ENCODE measurements at places on chromosomes 2 and 18.

DNA sequence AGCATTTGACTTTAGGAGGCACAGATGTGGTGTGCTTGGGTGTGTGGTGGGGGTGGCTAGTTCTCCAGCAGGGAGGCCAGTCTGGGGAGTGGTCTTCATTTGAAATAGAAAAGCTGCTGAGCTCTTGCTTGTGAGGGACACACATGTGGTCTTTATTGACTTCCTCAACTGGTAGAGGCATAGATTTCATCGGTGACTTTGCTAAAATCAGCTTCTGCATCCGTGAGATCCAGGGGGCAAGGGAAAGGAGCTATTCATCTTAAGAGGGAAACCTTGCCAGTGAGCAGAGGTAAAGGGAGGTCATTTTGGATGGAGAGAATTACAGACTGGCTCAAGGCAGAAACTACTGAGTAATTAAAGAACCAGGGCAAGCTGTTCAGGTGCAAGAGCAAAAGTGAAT is 4.7 kb downstream of the MAPRE3 start:
- DNase-seq, result no peak

GRCh38 chr18:26480897-26481795 is 67.2 kb downstream of the KCTD1 start:
- DNase-seq, result no peak

DNA sequence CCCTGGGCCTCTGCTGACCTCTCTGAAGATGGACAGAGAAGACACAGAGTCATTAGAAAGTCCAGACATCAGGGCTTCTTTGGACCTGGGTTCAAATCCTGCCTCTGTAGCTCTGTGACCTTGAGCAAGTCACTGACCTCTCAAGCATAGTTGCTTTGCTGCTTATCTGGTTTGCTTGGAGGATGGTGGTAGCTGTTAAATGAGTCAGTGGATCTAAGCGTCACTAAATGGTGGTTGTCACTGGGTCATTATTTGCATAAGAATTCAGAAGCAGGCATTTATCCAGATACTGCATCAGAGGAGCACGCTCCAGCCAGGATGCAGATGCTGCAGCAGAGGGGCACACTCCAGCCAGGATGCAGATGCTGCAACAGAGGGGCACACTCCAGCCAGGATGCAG is 229.2 kb downstream of the GLI2 start:
- no peak for DNase-seq

DNA sequence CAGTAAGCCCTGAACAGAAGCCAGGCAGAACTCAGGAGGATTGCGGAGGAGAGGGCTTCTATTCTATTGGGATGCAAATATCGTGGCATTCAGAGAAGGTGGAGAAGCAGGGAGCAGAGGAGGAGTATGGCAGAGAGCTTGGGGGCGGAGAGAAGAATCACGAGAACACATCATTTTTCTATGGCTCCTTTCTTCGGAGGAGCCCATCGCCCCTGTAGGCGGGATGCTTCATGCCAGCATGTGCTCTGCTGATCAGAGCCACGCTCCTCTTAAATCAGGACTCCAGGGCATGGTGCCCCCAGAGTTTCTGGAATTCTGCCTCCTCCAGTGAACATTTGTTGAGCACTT is 71.1 kb downstream of the CIB4 start:
- no peak for DNase-seq

- no peak for DNase-seq
These were observed 70.4 kb downstream of the CWC22 start for GRCh38 chr2:179936654-179937053.

- no peak for DNase-seq
These were observed 176.1 kb downstream of the SH3BP4 start for GRCh38 chr2:235127931-235128330.

GRCh38 chr2:115389898-115390565 is 947.6 kb downstream of the DPP10 start:
- DNase-seq, result peak; percentile 38

DNA sequence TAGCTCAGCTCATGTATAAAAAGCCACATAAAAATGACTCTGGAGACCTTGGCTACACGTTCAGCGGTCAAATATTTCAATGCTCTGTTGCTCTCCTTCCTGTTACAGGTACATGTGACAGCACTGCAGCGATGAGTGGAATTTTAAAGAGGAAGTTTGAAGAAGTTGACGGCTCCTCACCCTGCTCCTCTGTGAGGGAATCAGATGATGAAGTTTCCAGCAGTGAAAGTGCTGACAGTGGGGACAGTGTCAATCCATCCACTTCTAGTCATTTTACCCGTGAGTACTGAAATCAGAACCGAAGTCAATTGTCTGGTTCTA is 125.4 kb downstream of the CSRNP3 start:
- DNase-seq, result no peak

GRCh38 chr2:54629914-54630857 is 93.3 kb upstream of the EML6 start:
- DNase-seq, result no peak

- DNase-seq, result no peak
These were observed 4.7 kb upstream of the NPC1 start for GRCh38 chr18:23591011-23591410.

- DNase-seq, result no peak
These were observed 135.6 kb upstream of the ALKAL2 start for GRCh38 chr2:423479-423878.

DNA sequence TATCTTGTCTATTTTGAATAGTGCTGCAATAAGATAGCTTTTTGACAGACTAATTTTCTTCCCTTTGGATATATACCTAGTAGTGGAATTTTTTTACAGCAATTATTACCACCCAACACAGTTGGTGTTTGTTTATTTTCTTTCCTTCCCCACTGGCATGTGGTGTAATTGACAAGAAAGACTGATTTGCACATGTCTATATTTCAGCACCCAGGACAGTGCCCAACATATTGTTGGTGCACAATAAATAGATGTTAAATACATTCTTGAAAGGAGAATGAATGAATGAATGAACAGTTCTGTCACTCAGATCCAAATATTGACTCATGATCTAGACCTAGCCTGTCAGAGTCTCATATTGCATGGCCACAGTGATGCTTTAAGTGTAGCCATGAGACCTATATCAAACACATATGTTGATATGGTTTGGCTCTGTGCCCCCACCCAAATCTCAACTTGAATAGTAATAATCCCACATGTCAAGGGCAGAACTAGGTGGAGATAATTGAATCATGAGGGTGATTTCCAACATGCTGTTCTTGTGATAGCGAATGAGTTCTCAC is 538.2 kb downstream of the NYAP2 start:
- DNase-seq, result no peak

DNA sequence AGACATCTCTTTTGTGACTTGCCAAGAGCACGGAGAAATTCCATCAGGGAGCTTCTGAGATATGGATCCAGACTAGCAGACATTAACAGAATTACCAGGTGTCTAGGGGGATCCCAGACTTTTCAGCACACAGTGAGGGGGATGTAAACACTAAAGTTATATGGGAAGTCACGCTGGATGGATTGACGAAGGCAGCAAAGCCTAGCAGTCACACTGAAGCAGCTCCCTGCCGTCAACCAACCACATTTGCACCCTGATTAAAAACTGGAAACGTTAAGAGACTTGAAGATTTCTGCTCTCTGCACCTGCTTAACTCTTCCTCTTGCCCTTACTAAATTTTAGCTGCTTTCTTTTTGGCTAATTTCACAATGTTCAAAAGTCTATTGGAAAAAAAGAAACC is 62.5 kb upstream of the BCL2L11 start:
- no peak for DNase-seq

GRCh38 chr18:58015065-58015780 is 28.8 kb upstream of the NEDD4L start:
- no peak for DNase-seq

DNA sequence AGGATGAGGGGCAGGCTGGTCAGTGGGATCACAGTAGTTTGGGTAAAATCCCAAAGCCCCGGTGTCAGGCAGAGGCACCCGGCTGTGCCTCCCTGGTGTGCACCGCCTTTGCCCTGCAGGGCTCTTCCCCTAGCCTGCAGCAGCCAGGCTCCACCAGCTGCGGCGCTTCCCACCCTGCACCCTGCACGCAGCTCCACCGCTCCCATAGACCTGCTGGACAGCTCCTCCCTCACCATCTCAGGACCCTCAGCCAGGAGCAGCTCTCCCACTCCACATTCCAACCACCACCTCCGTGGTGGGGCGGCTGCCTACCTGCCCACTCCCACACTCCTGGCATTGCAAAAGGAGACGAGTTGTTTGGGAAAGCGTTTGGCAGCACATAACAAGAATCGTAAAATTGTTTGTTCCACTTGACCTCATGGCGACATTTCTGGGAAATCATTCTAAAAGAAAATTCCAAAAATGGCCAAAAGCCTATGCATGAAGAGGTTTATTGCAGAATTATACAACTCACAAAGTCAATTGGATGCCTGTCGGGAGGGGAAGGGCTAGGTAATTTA is 287.4 kb upstream of the HDAC4 start:
- no peak for DNase-seq

DNA sequence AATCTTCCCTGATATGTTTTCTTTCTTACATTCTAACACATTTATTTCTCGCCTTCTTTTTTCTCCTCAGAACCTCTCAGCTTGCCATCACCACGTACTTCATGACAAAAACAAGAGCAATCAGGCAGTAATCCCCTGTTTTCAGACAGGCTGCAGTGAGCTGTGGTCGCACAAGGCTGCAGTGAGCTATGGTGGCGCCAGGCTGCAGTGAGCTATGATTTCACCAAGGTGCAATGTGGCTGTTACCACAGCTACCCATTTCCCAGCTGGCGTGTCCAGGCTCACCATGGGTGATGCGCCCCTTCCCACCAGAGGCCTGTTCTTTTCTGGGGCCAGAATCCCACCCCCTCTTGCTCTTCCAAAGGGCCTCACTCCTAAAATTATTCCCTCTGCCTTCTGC is 25.8 kb downstream of the TCF23 start:
- no peak for DNase-seq

- no peak for DNase-seq
These were observed 888.6 kb upstream of the NRXN1 start for GRCh38 chr2:51920509-51920908.

GRCh38 chr2:20596973-20597859 is 53.7 kb downstream of the HS1BP3 start:
- no peak for DNase-seq
